CD4-positive, alpha-beta T cell treated with Interleukin-12 subunit alpha and Interleukin-12 subunit beta, for 1 hour (primary cell): ENCODE measurements at places on chromosomes 16 and 17.

DNA sequence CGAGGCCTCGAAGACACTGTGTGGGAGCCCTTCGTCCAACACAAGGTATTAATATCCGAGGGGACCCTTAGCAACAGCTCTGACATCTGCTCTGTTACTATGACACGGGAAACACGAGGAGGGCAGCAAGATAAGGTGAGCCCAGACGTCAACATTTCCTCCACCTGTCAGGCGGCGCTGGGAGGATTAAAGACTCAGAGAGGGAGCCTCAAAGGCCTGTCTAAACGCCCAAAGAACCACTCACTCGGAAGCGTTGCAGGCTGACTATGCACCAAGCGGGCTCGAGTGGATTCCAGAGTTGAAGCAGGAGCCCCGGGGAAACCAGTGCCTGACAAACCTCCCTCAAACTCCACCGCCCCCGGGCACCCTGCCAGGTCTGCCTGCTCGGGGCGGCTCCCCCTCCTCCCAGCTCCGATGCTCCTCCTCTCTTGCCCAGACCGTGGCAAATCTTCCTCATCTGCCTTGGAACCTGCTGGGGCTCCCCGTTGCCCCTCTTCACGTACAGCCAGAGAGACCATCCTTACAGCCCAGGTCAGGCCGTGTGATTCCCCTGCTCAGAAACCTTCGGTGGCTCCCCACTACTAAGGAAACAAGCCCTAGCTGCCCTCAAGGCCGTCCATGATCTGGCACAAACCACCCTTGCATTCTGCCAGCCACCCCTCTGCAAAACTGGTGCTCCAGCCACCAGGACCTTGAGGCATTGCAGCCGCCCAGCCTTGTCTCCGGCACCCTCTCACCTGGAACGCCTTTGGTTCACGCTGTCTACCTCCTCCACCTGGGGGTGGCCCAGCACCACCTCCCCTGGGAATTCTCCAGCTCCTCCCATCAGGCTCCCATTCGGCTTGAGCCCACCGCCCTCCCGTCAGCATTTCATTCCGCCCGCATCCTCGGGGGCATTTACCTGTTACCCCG lies 16.2 kb downstream of the RPH3AL start:
- peak; percentile 28 for DNase-seq

GRCh38 chr16:549544-550263 lies 10.5 kb upstream of the PRR35 start:
- no peak for DNase-seq

DNA sequence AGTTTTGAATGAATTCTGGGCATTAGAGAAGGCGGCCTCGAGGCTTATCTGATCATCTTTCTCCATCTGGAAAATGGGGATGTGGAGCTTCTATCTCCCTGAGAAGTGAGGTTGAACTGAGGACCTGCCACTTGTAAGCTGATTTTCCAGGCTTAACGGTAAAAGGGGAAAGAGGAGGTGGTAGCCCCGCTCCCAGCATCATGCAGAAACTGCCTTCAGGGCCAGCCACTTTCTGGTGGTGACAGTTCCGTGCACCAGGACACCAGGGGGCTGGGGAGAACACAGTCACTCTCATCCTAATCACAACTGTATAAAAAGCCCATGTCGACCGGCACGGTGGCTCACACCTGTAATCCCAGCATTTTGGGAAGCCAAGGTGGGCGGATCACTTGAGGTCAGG lies 20.9 kb upstream of the CPSF4L start:
- no peak for DNase-seq

DNA sequence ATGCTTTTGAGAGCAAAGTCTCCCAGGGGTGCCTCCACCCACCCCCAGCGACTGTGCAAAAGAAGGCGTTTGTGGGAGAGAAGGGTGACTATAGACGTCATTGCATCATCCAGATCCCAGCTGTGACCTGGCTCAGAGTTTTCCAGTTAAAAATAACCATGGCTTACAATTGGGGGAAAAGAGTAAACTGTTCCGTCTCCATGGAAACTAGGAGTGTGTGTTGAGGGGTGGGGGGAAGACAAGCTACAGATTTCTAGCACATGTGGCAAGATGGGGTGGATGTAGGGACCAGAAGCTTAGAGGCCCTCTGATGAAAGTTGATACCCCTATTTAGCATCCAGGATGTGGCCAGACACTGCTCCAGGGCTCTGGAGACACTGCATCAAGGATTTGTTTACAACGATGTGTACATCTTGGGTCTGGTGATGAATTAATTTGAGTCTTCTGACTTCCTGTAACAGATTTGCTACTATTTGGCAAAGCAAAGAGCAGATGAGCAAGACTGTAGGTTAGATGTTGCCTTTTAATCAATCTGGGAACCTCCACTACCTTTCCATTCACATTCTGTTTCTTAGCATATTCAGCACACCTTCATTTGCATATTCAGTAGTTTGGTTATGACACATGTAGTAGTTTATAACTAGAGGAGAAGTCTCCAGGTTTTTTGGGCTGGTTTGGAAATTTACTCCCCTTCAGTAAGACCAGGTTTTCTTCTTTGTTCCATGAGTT lies 6.2 kb upstream of the DUSP14 start:
- DNase-seq = no peak

DNA sequence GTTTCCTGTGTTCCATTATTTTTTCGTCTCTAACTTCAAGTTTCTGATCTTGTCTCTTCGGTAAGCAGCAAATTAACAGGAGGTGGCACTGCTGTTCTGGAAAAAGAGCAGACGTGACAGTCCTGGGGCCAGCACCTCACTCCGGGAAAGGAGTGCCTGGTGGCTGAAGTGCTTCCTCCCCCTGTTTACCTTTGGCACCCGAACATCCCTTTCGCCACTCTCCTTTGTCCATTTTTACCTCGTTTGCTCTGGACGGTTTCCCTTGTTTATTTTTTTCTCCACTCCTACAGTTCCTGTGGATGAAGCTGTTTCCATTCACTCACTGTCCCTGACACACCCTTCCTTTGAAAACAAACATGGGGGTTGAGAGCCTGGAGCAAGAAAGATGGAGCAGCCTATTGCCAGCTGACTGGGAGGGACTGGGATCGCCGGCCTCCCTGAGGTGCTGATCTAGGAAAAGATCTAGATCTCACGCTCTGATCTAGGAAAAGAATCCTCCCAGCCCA lies 12.6 kb downstream of the SAP30BP start:
- DNase-seq = no peak

- no peak for DNase-seq
Observed at GRCh38 chr17:15388356-15389041, 47.1 kb upstream of the TEKT3 start.

DNA sequence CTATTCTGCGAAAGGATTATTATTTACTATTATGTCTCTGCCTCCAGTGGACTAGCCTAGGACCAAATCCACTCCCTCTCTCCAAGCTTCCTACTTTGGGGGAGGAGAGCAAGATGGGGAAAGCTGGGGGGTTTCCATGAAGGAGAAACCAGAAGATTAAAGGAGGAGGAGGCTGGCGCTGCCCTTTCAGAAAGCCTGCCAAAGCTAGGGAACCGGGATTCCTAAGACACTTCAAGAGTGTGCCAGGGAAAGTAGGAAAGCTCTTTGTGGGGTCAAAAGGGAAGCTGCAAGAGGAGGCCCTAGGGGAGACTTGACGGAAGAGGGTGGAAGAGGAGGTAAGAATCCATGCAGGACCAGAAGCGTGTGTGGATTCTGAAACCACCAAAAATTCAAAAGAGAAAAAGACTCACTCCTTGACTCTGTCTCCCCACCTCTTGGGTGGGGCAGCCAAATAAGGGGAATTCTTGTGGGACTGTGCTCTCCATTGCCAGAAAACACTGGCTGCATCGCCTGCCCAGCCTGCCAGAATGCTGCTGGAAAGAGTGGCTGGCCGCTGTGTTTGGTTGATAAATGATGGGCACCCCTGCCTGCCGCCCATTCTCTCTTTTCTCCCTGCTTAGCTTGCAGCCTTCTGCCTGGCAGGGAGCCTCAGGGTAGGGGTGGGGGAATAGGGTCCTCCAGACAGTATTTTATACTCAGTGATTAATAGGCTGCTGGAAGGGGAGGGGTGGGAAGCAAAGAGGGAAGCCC lies 11.8 kb upstream of the KAT7 start:
- DNase-seq = no peak

GRCh38 chr16:57194512-57194911 lies 8.4 kb downstream of the RSPRY1 start:
- DNase-seq = no peak
